Esophagus squamous epithelium (tissue), 5 donors: ENCODE measurements at places on chromosomes 2 and 18. TPM values are rescaled to one million over a fixed set of nuclear protein-coding genes. Genes with fewer than 3 reads are reported as not detected.

The BCL2L11 gene
- total RNA-seq = 7.8 TPM

The MC2R gene
- not detected for total RNA-seq

The IL36B gene
- not detected for total RNA-seq

The SCN2A gene
- total RNA-seq = not detected

The UGP2 gene
- 105 TPM for total RNA-seq

The NT5C1B gene
- total RNA-seq = not detected

The MTLN gene
- 73.8 TPM for total RNA-seq

- peaks cover 3% of the 10 kb centered on the region for H3K4me1 ChIP-seq
- no peaks in the 10 kb centered on the region for H3K36me3 ChIP-seq
- H3K4me3 ChIP-seq = no peak overlapping the region
- no peaks in the 10 kb centered on the region for H3K27me3 ChIP-seq
These were observed 9.4 kb upstream of the GNLY start for GRCh38 chr2:85684806-85685205.

GRCh38 chr18:32891130-32891529 is 118.3 kb upstream of the KLHL14 start:
- no peaks in the 10 kb centered on the region for H3K27me3 ChIP-seq
- H3K4me1 ChIP-seq = no peaks in the 10 kb centered on the region
- H3K4me3 ChIP-seq = no peak overlapping the region

GRCh38 chr18:74132201-74132600 is 15.4 kb downstream of the FBXO15 start:
- H3K4me3 ChIP-seq = no peak overlapping the region
- H3K36me3 ChIP-seq = no peaks in the 10 kb centered on the region
- H3K27me3 ChIP-seq = no peaks in the 10 kb centered on the region

DNA sequence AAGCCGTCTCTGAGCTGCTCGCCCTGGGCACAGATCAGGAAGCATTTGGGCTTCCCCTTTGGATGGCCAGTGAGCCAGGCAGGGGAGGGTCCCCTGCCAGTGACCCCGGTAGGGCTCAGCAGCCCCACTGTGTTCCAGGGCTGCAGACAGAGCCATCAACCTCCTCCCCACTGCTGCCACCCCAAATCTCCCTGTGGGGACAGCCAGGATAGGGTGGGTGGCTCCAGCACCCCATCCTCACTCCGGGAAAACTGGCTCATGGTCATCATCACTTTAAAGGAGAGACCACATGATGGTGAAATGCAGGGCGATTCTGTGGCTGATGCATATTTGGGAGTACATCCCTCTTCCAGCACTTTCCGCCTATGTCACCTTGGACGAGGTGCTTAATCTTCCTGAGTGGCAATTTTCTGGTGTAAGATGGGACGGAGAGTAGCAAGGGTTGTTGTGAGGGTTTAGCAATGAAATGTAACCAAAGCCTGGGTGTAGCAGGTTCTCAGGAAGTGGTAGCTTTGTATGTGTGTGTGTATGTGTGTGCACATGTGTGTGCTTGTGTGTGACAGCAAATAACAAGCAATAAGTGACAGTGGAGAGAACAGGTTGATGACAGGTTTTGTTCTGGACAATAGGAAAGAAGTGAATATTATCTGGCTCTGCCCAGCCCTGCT is 61.8 kb downstream of the ACAA2 start:
- H3K27ac ChIP-seq = no peak overlapping the region
- DNase-seq = no peak
- H3K4me3 ChIP-seq = no peak overlapping the region

DNA sequence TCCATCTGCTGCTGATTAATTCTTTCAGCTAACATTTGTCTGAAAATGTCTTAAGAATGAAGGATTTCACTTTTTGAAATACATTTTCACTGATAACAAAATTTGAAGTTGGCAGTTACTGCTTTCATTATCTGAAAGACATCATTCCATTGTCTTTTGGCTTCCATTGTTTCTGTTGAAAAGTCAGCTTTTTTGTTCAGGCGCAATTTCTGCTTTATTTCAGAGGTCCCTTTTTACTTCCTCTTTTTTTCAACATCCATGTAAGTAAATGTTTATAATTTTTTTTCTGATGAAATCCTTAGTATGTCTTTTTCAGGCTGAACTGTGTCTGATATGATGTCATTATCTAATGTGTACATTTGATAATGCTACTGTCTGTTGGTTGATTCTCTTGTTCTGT is 184.2 kb downstream of the RND3 start:
- H3K4me1 ChIP-seq = no peaks in the 10 kb centered on the region
- H3K27ac ChIP-seq = no peak overlapping the region
- no peaks in the 10 kb centered on the region for H3K27me3 ChIP-seq
- H3K4me3 ChIP-seq = no peak overlapping the region
- no peak for DNase-seq

GRCh38 chr2:96809951-96810782 is 5.9 kb upstream of the CNNM3 start:
- H3K4me1 ChIP-seq = peaks cover 4% of the 10 kb centered on the region
- no peak for DNase-seq
- H3K27me3 ChIP-seq = no peaks in the 10 kb centered on the region
- H3K27ac ChIP-seq = no peak overlapping the region
- H3K36me3 ChIP-seq = no peaks in the 10 kb centered on the region
- no peak overlapping the region for H3K4me3 ChIP-seq

GRCh38 chr18:76494231-76495005 is 624 bp downstream of the ZNF516 start:
- peak overlapping the region; percentile 89 for H3K4me3 ChIP-seq
- no peak for DNase-seq
- H3K36me3 ChIP-seq = no peaks in the 10 kb centered on the region
- H3K27me3 ChIP-seq = peaks cover 7% of the 10 kb centered on the region
- H3K4me1 ChIP-seq = peaks cover 9% of the 10 kb centered on the region

DNA sequence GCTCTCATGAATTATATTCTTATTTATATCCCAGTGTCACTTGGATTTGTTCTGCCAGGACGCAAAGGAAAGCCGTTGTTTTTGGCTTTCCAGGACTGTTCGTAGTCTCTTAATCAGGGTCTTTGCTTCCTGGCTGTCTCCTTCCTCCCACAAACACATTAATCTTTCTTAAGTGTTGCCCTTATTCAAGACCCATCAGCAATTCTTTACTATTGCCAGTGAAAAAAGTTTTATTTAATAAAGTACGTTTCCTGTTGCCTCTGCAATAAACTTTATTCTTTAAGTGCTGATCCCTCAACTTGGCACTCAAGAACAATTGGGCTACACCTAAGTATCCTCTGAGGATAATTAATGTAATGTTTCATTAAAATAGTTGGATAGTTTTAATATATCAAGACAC is 68.3 kb upstream of the CYP20A1 start:
- H3K27me3 ChIP-seq = no peaks in the 10 kb centered on the region
- no peak for DNase-seq
- no peak overlapping the region for H3K27ac ChIP-seq
- H3K4me3 ChIP-seq = no peak overlapping the region
- no peaks in the 10 kb centered on the region for H3K4me1 ChIP-seq

DNA sequence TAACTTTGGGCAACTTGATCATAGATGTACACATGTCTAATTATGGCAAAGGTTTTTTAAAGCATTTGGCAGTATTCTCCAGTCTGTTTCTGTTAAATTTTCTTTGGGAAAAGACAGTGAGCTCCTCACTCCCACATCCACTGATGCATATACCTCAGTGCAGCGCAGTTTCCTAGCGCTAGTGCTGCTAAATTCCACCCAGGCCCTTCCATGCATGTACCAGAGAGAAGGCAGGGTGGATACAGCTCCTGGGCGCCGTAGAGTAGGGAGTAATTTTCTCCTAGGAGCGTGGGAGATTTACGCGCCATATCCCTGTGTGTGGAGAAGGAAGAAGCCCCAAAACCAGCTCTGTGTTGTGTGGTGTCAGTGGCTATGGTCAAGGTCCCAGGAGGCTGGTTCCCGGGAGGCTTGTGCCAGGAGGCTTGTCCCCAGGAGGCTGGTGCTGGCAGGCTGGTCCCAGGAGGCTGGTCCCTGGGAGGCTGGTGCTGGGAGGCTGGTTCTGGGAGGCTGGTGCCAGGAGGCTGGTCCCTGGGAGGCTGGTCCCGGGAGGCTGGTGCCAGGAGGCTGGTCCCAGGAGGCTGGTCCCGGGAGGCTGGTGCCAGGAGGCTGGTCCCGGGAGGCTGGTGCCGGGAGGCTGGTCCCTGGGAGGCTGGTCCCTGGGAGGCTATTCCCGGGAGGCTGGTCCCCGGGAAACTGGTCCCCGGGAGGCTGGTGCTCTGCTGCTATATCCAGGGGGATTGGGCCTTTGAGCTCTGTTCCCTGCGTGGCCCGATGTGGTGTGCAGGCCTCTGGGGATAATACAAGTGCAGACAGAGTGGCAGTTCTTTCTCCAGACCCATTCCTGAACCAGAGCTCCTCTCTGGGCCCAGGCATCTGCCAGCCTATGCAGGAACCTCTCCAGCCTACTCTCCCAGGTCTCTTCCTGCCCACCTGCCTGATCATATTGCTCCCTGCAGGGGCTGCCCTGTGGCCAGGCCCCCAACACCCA is 161.2 kb downstream of the SEPTIN10 start:
- DNase-seq = no peak
- H3K4me3 ChIP-seq = no peak overlapping the region
- no peak overlapping the region for H3K27ac ChIP-seq
- no peaks in the 10 kb centered on the region for H3K27me3 ChIP-seq

DNA sequence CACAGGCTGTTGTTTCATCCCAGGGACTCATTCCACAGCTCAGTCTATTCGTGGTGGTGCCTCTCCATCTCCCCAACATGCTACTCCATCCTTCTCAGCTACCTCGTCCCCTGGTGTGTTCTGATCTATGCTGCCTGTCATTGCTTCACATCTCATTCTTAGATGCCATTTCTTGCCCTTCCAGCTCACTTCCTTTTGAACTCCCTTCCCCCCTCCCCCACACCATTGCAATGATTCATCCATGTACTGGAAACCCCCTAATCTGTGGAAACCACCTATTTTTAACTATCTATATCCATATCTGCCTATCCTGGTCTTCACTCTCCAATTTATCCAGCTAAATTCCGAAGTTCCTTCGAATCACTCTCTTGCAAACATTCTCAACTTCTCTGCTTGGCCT is 65.7 kb upstream of the PARD3B start:
- no peaks in the 10 kb centered on the region for H3K27me3 ChIP-seq
- H3K27ac ChIP-seq = no peak overlapping the region
- no peaks in the 10 kb centered on the region for H3K36me3 ChIP-seq
- no peak overlapping the region for H3K4me3 ChIP-seq

DNA sequence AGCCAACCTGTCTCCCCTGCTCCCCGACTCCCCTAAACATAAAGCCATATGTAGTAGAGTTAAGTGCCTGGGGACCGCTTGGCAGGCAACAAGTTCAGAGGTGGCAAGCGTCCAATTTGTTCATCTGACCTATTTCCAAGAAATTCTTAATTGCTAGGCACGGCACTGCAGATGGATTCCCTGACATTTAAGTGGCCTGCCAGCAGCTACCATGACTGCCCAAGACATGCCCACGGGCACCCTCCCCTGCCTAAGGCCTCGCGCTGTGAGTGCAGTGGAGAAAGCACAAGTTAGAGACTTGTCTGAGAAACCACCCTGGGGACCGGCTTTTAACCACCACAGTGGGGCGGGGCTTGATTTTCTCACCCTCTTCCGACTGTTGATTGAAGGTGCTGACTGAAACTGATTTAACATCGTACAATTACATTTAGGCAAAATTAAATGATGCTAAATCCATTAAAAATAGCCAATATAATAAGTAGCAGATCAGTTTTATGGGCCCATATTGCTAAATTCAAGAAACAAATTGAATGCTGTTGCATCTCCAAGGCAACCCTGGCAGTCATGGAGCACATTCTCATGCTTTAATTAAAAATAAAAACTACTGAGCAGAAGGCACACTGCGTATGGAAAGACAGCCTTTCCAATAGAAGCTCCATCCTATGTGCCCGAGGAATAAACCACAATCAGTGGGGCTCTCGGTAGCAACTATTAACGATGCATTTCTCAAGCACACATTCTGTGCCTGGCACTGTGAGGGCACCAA is 163.6 kb upstream of the ACAA2 start:
- no peaks in the 10 kb centered on the region for H3K27me3 ChIP-seq
- no peak overlapping the region for H3K4me3 ChIP-seq
- no peaks in the 10 kb centered on the region for H3K4me1 ChIP-seq
- DNase-seq = no peak
- H3K27ac ChIP-seq = no peak overlapping the region
- H3K36me3 ChIP-seq = peaks cover 32% of the 10 kb centered on the region

DNA sequence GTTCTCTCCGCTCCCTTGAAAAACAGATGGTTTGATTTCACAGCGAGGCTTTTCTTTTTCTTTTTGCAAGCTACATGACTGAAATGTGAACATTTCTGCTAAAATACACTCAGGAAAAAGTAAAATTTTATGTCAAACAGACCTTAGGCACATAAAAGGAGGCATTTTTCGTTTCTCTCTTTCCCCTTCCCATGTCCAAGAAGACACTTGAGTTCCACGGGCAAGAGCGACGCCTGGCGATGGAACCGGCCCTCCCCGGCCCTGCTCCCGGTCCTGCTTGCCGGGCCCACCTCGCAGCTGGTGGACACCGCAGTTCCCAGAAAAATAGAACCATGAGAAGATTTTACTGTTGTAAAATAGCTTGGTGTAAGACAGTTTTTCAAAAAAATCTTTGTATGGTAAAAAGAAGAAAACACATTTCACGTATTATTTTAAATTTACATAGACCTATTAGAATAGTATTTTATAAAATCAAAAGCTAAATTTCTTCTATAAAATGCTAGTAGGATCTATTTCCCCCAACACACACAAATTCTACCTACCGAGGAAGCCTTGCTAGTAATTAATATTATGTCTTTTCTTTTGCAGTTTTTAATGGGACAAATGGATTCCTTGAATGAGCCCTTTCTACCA is 2.3 kb upstream of the ALKAL2 start:
- peaks cover 27% of the 10 kb centered on the region for H3K4me1 ChIP-seq
- H3K4me3 ChIP-seq = peak overlapping the region; percentile 72
- peaks cover 7% of the 10 kb centered on the region for H3K27me3 ChIP-seq
- no peaks in the 10 kb centered on the region for H3K36me3 ChIP-seq

DNA sequence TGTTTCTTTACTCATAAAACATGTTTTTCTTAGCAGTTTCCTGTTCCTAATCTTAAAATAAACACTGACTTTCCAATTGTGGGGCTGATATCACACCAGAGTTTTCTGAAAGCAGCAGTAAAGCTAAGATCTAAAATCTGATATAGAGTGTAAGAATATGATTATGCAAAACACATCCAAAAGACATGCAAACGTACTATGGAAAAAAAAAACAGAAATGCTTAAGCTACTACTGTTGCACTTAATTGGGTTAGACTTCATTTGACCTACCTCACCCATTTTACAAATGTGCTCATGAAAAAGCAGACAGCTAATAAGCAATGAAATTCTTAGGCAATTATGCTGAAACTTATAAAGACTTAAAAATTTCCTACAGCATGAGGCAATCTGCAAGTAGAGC is 10.5 kb downstream of the CYTIP start:
- no peaks in the 10 kb centered on the region for H3K36me3 ChIP-seq
- H3K4me1 ChIP-seq = peaks cover 19% of the 10 kb centered on the region
- H3K4me3 ChIP-seq = no peak overlapping the region
- DNase-seq = no peak
- H3K27ac ChIP-seq = peak overlapping the region; percentile 53
- H3K27me3 ChIP-seq = no peaks in the 10 kb centered on the region
